ENCODE measurements at places on chromosomes 2 and 18. TPM values are rescaled to one million over a fixed set of nuclear protein-coding genes. Genes with fewer than 3 reads are reported as not detected.
A peak's percentile ranks its signal among the peaks of the same experiment; 100 is the strongest.

GRCh38 chr2:137693534-137693933 lies 270.7 kb upstream of the HNMT start:
- peak; percentile 50 for ATAC-seq

DNA sequence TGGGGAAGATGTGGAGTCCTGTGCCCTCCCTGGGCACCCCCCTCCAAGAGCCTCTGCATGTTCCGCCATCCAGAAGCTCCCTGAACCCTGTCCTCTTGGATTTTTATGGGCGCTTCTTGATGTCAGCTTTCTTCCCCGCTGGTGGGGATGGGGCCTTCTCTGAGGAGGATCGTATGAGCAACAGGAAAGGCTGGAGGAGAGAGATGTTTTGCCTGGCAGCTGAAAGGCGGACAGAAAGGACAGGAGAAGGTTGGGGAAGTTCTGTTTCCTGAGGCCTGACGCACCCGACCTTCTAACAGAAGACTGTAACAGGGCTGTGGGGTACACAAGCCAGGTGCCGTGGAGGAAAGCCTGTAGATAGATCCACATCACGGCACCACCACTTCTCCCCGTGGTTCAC lies 238.8 kb downstream of the LDLRAD4 start:
- no peak for ATAC-seq

DNA sequence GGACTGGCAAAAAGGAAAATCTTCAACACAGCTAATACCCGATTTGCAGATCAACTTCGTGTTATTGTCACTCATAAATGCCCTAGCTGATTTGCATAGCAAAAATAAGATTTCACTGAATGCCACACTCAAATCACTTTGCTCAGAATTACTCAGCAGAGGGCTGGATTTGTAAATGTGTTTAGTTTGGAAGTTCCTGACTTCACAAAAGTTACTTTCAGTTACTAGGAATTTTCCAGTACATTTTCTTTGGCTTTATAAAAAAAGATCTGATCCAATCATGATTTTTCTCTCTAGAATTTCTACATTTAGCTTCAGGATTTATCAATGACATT lies 433.3 kb upstream of the ID2 start:
- no peak for ATAC-seq

DNA sequence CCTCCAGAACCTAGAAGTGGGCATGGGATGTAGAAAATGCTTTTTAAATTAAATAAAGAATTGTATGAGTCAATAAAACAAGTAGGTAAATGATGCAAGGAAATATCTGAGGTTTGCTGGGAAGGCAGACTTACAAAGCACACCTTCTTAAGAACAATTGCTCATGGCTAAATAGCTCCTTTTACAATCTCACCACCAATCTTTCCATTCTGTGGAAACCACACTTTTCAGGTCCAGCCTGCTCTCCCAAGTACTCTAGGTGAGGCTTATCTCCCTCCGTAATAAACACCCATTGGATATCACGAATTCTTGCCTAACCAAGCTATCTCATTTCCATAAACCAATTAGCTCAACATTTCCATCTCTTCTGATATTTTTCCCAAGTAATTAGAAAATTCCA lies 91.5 kb upstream of the SLC8A1 start:
- no peak for ATAC-seq

GRCh38 chr18:11526675-11527074 lies 82.7 kb upstream of the SLC35G4 start:
- ATAC-seq, result no peak

DNA sequence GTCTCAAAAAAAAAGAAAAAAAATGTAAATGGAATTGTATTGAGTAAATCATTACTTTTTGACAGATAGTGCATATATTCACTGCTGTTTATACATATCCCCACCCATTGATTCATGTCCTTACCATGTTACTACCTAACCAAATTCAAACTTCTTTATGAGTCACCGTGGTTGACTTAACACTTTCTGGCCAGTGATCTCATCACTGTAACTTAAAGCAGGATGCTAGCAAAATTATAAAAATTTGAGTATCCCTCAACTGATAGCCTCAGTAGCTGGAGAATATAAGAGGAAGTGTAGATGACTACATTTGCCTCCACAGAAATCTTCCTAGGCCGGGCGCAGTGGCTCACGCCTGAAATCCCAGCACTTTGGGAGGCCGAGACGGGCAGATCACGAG lies 13.4 kb downstream of the CNOT9 start:
- no peak for ATAC-seq

GRCh38 chr2:147398996-147399395 lies 445.8 kb upstream of the ACVR2A start:
- no peak for ATAC-seq

GRCh38 chr2:180669016-180669415 lies 311.4 kb upstream of the UBE2E3 start:
- ATAC-seq, result no peak

GRCh38 chr2:217101972-217102371 lies 242.1 kb upstream of the TNP1 start:
- ATAC-seq, result no peak

- no peak for ATAC-seq
Measured at GRCh38 chr2:12320027-12320734, 396.6 kb upstream of the TRIB2 start.

DNA sequence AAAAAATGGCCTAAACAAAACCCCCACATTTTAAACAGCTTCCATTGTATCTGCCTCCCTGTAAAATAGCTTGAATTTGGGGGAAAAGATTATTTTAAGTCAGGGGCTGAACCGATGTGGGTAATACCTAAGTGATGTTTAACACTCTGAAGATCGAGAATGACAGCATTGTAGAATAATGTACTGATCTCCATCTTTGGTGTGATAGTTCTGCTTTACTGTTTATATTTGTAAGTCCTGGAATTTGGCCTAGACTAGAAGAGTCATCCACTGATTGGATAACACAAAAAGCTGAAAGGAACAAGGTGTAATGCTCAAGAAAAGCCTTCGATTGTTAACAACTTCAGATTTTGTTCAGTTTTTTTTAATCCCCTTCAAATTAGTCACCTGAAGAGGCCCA lies 53.8 kb upstream of the CCDC68 start:
- no peak for ATAC-seq

DNA sequence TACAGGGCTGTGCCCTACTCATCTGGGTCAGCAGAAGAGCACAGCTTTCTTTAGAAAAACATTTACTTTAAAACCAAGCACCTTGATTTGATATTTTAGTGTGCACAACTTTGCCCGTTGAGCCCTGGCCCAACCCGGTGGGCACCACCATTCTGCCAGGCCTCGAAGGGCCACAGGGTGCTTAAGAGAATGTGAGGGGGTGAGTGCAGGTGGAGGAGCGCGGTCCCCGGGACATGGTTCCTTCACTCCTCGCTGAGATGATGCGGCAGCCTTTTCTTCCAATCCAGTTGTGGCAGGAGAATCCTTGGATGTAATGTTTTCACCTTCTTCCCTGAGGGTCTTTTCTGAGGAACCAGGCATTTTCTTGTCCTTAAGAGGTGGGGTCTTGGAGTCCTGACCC lies 119.0 kb downstream of the RPIA start:
- ATAC-seq, result no peak

DNA sequence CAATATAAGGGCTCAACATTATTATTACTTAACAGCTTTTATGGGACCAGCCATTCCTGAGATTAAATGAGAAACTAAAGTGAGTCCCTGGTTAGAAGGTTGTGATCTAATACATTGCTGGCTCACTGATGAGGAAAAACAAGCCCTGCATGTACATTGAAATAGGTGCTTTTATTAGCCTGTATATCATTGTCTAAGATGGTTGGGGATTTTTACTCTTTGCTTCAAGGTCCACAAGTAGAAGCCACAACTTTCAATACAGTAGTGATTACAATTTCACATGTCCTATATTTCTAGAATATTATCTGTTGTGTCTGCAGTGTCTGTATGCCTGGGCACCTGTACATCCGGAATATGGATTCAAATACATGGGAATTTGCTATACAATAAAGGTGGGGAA lies 104.1 kb upstream of the FZD5 start:
- ATAC-seq, result no peak

GRCh38 chr2:185782223-185782769 lies 43.7 kb downstream of the FSIP2 start:
- ATAC-seq, result no peak

GRCh38 chr2:196249860-196250259 lies 78.5 kb upstream of the STK17B start:
- ATAC-seq, result no peak

GRCh38 chr2:85163675-85164074 lies 30.5 kb downstream of the TCF7L1 start:
- ATAC-seq, result peak; percentile 24

DNA sequence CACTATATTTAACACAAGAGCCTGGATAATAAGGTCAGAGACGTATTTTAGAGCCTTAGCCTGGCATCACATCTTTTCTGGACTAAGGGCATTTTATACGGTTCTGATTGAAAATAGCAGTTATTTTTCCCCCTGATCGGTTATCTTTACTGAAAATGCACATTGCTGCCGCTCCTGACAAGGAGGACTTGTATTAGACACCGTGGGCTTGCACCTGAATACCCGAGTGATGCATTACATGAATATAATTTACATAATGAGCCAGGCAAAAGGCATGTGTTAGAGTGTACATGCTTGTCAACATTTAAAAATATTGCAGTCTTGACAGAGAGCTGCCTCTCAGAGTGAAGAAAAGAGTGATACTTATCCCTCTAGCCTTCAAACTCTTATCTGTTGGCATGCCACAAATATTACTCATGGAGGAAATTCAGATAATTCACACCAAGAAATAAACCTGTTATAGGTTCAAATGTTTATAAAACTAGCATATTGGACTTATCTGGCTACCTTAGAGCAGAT lies 470.5 kb upstream of the ETAA1 start:
- peak; percentile 36 for ATAC-seq

GRCh38 chr2:5495586-5495985 lies 196.6 kb upstream of the SOX11 start:
- ATAC-seq, result no peak

The DNAJC5G gene
- not detected for total RNA-seq

The EEF1B2 gene
- 565 TPM for total RNA-seq

The CDH19 gene
- 0.07 TPM for total RNA-seq

The TMEM237 gene
- 33.6 TPM for total RNA-seq

The BOD1L2 gene
- total RNA-seq, result not detected

The ASXL2 gene
- total RNA-seq, result 3.3 TPM

The TWSG1 gene
- total RNA-seq, result 45.6 TPM

The GAL3ST2 gene
- total RNA-seq, result 0.66 TPM

The FRZB gene
- 0.25 TPM for total RNA-seq

The STPG4 gene
- 0.50 TPM for total RNA-seq

The AFF3 gene
- total RNA-seq, result 26.2 TPM

The MARCO gene
- not detected for total RNA-seq
